Natural killer cell (primary cell): ENCODE measurements at places on chromosomes 6 and 20. TPM values are rescaled to one million over a fixed set of nuclear protein-coding genes. Genes with fewer than 3 reads are reported as not detected.

The IP6K3 gene
- total RNA-seq: not detected

- no peak for DNase-seq
Measured at GRCh38 chr20:49483018-49483695, 689 bp upstream of the KCNB1 start.

GRCh38 chr20:47030271-47030810, 135.7 kb downstream of the EYA2 start:
- DNase-seq: no peak

- DNase-seq: no peak
Measured at GRCh38 chr20:23663180-23663579, 25.4 kb upstream of the CST3 start.

GRCh38 chr20:58636983-58637421, 14.1 kb upstream of the STX16 start:
- no peak for DNase-seq

The ADAM33 gene
- total RNA-seq: not detected

DNA sequence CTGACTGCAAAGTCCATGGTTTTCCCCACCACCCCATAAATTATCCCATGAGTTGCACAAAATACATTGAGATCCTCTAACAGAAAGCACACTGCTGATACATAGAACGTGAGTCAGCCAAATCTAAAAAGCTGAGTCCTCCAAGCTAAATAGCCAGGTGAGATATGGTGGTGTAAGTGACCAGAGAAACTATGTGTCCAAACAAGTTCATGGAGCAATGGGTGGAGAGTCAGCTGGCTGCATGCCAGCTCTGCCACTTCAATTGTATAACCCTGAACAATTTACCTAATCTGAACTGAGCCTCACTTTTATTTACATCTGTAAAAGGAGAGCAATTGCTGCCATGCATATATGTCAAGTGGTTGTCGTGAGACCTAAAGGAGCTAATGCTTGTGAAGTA, 9.7 kb downstream of the SNAP25 start:
- DNase-seq: no peak
